Right ventricle myocardium inferior (tissue), 1 donor: ENCODE measurements at places on chromosomes 2 and 18. TPM values are rescaled to one million over a fixed set of nuclear protein-coding genes. Genes with fewer than 3 reads are reported as not detected.

RGPD4 gene
- 0.05 TPM for total RNA-seq

SNTG2 gene
- total RNA-seq: 2.4 TPM

HOXD13 gene
- not detected for total RNA-seq

EFR3B gene
- 4.1 TPM for total RNA-seq

STK39 gene
- total RNA-seq: 17.7 TPM

RAB27B gene
- total RNA-seq: 0.08 TPM

TBR1 gene
- not detected for total RNA-seq

ALPG gene
- total RNA-seq: not detected

HSPE1 gene
- 105 TPM for total RNA-seq

DNA sequence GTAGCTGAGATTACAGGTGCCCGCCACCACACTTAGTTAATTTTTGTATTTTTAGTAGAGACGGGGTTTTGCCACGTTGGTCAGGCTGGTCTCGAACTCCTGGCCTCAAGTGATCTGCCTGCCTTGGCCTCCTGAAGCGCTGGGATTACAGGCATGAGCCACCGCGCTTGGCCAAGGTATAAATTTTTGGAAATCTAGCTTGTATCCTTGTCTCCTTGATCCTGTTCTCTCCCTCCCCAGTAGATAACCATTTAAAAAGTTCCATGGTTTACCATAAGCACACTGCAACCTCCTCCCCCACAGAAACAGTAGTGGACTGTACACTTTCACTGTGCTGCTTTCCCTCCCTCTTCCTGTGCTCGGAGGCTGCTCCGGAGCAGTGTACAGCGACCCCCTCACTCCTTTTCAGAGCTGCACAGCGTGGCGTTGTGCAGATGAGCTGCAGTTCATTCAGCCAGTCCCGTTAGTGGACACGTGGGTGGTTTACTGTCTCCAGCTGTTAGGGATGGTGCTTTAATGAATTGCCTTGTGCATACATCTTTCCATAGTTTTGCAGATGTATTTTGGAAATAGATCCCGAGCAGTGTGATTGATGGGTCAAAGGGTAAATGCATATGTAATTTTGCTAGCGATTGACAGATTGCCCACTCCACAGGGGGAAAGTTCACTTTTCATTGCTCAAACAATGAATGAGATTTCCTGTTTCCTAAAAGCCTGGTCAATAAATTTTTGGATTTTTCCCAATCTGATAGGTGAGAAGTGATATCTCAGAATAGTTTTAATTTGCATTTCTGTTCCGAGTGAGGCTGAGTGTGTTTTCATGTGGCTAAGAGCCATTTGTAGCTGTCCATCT is 14.8 kb downstream of the ASB1 start:
- DNase-seq: no peak

GRCh38 chr2:63582873-63583272 is 5.4 kb downstream of the WDPCP start:
- no peak for DNase-seq

GRCh38 chr2:40130251-40130994 is 321.5 kb downstream of the SLC8A1 start:
- DNase-seq: no peak

GRCh38 chr2:105143467-105144151 is 97.9 kb upstream of the GPR45 start:
- DNase-seq: no peak

DNA sequence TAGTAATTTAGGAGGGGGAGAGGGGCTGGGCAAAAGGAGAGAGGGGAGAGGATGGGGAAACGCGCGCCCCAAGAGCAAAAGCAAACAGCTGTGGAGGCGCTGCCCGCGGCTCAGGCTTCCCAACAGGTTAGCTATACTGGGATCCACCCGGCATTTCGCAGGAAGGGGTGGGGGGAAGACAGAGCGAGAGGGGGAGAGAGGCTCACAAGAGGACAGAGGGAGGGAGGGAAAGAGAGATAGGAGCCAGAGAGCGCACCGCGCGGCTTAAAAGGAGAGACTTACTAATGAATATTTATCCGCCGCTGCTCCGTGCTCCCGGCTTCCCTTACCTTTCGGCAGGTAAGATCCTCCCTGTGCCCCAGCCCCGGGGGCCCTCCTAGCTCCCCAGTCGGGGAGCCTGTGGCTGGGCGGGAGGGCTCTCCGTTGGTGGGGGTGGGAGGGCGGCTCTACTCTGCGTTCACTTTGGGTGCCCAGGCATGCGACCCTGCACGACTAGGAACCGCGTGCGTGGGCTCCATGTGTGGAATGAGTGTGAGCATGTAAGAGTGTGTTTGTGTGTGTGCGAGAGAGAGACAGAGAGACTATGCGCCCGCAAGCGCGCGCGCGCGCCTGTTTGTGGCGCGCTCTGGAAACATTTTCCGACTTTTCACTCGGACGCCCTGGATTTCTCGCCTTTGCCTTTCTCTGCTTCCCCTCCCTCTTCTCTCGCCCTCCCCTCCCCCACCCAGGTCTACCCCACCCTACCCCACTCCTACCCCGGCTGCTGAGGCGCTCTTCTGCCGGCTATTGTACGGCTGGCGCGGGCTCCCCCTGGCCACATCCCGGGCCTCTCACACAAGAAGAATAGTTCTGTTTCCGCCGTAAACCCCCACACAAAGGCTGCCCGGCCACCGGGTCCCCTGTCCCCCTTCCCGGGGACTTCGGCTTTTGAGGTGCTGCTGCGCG is 7.2 kb upstream of the SIX3 start:
- no peak for DNase-seq

DNA sequence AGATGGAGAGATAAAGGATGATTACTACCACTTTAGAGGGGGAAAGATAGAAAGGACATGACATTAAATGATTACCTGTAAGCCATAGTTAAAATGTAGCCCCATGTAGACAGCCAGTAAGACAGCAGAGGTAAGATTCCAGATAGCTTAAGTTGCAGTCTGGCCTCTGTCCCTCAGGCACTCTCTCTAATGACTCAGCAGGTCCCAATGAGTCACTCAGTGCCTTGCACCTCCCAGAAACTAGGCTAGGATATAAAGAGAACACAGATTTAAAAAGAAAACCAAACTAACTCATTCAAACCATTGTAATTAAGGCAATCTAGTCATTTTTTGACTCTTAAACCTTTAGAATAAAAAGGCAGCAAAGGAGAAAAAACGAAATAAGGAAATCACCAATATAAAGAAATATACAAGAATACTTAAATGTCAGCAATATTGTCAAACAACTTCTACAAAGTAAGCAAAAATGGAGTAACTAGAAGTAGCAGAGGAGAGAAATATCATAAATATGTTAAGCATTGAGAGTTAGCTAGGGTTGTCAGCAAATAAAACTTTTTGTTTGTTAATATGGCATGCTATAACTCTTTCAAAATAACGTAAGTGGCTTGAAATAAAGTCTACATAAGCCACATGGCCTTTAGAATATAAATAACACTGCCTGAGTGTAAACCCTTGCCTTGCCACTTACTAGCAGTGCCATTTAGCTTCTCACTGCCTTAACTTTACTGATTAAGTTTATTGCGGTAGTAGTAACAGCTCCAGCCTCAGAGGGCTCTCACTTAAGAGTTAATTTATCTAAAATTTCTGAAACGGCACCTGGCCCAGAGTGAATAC is 48.5 kb downstream of the SOCS6 start:
- DNase-seq: no peak

GRCh38 chr2:159900343-159900742 is 102.3 kb upstream of the CD302 start:
- no peak for DNase-seq

GRCh38 chr2:223591596-223591995 is 10.6 kb downstream of the SCG2 start:
- DNase-seq: no peak

DNA sequence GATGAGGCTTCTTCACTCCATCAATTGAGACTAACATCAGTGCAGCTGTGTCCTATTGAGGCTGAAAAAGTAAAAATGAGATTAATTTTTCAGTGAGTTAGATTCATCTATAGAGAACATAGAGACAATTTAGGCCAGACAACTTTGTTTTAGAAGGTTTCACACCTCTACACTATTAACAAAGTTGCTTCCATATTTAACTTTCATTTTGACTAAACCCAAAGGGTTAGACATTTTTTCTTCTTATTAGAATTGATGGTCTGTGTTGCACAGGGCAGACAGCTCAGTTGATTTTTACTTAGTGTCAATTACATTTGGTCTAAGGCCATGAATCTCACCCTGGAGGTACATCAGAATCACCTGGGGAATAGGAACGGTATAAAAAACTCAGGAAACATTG is 130.2 kb upstream of the NXPH2 start:
- no peak for DNase-seq

DNA sequence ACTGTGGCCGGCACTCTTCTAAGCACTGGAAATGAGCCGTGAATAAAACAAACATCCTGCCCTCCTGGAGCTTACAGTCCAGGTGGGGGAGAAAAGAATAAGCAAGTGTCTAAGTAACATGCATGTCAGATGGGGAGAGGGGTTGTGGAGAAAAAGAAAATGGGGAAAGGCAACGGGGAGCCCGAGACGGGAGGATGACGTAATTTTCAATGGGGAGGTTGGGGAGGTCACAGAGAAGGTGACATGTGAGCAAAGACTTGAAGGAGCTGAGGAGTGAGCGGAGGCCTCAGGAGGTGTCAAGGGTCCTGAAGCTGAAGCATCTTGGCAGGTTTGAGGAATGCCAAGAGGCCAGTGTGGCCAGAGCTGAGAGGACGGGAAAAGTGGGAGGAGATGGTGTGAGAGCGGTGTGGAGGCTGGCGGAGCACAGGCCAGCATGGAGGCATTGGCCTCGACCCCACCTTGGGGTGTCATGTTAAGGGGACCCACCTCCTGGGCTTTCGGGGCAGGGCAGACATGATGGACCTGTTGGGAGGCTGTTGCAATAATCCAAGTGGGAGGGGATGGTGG is 15.0 kb upstream of the NTSR2 start:
- DNase-seq: no peak

DNA sequence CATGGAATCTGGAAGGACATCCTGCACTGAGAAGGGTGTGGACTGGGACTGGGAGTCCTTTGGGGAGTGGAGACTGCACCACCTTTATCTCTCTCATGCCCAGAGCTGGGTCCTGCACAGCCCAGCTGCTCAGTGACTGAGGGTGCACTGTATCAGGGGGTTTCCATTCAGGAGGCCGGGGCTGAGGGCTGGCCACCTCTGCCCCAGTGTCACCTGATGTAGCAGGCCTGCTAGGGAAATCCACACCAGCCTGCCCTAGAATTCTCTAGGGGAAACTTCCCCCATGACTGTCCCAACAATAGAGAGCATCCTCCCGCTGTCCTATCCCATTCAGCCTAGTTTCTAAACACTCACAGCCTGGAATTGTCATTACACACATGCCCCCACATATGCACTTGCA is 116.7 kb downstream of the CTIF start:
- no peak for DNase-seq

DNA sequence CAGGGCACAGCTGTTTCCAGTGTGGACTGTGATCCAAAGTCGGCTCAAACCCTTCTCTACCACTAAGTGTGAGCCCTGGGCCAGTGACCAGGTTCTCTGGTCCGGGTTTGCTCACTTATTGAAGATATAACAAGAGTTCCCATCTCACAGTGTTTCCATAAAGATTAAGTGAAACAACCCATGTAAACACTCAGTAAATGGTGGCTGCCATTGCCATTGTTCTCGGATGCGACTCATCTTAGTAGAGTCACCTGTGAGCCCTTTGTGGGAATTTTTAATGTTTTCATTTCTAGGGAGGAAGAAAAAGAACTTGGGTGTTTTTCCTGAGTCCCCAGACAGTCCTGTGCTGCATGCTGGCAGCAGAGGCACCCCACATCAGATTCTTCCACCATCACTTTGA is 53.4 kb downstream of the TPGS2 start:
- no peak for DNase-seq

DNA sequence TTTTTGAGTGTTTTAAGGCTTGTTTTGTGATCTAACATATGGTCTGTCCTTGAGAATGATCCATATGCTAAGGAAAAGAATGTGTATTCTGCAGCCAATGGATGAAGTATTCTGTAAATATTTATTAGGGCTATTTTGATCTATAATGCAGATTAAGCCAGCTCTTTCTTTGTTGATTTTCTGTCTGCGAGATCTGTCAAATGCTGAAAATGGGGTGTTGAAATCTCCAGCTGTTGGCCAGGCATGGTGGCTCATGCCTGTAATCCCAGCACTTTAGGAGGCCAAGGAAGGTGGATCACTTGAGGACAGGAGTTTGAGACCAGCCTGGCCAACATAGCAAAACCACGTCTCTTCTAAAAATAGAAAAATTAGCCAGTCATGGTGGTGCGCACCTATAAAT is 132.7 kb downstream of the DIS3L2 start:
- no peak for DNase-seq

DNA sequence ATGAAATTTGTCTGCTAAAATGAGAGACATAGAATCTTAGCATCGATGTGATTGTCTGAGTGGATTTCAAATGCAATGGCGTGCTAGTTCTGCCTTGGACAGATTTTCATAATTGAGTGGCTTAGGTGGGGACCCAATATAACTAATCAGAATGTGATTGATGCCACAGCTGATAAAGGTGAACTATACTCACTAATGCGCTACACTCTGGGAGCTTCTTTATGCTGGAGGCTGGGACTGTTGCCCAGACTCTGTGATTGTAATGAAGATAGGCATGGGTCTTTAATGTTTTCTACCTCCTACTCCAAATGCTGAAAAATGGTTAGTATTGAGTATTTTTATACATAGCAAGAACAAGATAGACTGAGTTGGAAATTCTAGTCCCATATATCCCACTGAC is 339.5 kb upstream of the SLC39A10 start:
- DNase-seq: no peak

DNA sequence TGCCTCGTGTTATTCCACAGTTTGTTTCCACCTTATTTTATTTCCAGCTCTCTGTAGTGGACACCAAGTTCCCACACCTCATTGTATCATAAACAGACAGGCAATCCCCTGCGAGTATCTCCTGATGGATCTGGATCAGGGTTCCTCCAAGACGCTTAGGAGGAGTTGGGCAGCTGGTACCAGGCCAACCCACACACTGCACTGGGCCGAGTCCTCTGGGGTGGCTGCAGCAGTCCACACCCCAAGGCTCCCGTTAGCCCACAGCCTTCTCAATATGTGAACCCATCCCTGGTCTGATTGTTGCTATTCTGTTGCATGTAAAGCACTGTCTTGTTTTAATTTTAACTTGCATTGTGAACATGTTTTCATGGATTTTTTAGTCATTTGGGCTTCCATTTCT is 178.8 kb upstream of the RAB6C start:
- DNase-seq: no peak

GRCh38 chr18:79695269-79695668 is 15.7 kb downstream of the CTDP1 start:
- DNase-seq: no peak

- no peak for DNase-seq
These were observed 142.2 kb upstream of the CAPN13 start for GRCh38 chr2:30949435-30949834.

- no peak for DNase-seq
These were observed 85.6 kb downstream of the DDX1 start for GRCh38 chr2:15677141-15677843.

- DNase-seq: no peak
These were observed 2184.6 kb upstream of the PIK3C3 start for GRCh38 chr18:39770399-39770798.

- no peak for DNase-seq
These were observed 6.0 kb upstream of the ROCK1 start for GRCh38 chr18:21117409-21118131.

- DNase-seq: no peak
These were observed 22.0 kb downstream of the TSPYL6 start for GRCh38 chr2:54233832-54234649.
